ENCODE measurements at places on chromosomes 4 and X. TPM values are rescaled to one million over a fixed set of nuclear protein-coding genes. Genes with fewer than 3 reads are reported as not detected.

Gene CNOT6L
- 35.3 TPM for total RNA-seq

Gene PAGE5
- not detected for total RNA-seq

GRCh38 chrX:45710081-45710801 is 509.6 kb upstream of the DIPK2B start:
- H3K27ac ChIP-seq, result no peak overlapping the region
- no peak for DNase-seq
- no peaks in the 10 kb centered on the region for H3K36me3 ChIP-seq
- H3K27me3 ChIP-seq, result no peaks in the 10 kb centered on the region

- H3K4me1 ChIP-seq, result peaks cover 3% of the 10 kb centered on the region
- H3K27me3 ChIP-seq, result no peaks in the 10 kb centered on the region
- no peak overlapping the region for H3K27ac ChIP-seq
- no peak overlapping the region for H3K4me3 ChIP-seq
- no peak for DNase-seq
- H3K36me3 ChIP-seq, result no peaks in the 10 kb centered on the region
These were observed 175.2 kb upstream of the ANKRD50 start for GRCh38 chr4:124887739-124888138.

DNA sequence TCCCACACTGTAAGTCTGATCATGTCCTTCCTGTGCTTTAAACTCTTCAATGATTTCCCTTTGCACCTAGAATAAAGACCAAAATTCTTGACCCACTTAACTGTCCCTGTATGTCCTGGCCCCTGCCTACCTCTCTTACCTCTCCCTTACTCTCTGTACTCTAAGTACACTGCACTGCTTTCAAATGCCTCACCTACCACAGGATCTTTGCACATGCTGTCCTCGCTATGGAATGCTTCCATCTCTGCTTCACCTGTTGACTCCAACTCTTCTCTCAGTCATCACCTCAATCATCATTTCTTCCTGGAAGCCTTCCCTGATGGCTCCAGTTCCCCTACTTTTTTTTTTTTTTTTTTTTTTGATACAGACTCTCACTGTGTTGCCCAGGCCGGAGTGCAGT is 29.0 kb upstream of the SEPTIN6 start:
- no peak overlapping the region for H3K27ac ChIP-seq
- H3K36me3 ChIP-seq, result no peaks in the 10 kb centered on the region
- H3K4me1 ChIP-seq, result no peaks in the 10 kb centered on the region
- peaks cover 3% of the 10 kb centered on the region for H3K27me3 ChIP-seq
- DNase-seq, result no peak
- H3K4me3 ChIP-seq, result no peak overlapping the region

GRCh38 chr4:98572697-98573096 is 85.7 kb downstream of the TSPAN5 start:
- no peak overlapping the region for H3K27ac ChIP-seq
- peaks cover 5% of the 10 kb centered on the region for H3K27me3 ChIP-seq
- peaks cover 3% of the 10 kb centered on the region for H3K4me1 ChIP-seq
- no peak for DNase-seq

GRCh38 chr4:7195546-7196287 is 3.4 kb downstream of the SORCS2 start:
- peaks cover 6% of the 10 kb centered on the region for H3K27me3 ChIP-seq
- H3K4me1 ChIP-seq, result no peaks in the 10 kb centered on the region
- no peak overlapping the region for H3K4me3 ChIP-seq
- no peak for DNase-seq

DNA sequence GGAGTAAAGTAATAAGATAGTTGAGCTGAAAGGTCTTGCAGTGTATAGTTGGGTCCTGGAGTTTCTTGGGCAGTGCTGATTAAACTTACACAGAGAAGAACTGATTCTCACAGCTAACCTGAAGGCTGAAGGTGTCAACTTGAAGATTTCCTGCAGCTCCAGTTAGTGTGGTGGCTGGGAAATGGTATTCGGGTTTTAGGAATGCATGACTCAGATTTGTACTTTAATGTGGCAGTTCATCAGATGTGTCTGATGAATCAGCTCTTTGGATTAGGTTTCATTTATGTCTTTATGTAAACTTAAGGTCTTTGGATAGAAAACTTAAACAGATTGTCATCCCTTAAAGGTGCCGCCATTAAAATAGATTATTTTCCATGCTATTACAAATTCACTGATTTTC is 200.0 kb downstream of the IL1RAPL1 start:
- H3K27ac ChIP-seq, result no peak overlapping the region
- no peaks in the 10 kb centered on the region for H3K4me1 ChIP-seq
- H3K4me3 ChIP-seq, result no peak overlapping the region
- DNase-seq, result no peak
